ENCODE measurements at places on chromosomes 3 and 15. TPM values are rescaled to one million over a fixed set of nuclear protein-coding genes. Genes with fewer than 3 reads are reported as not detected.

The FMN1 gene
- total RNA-seq = 5.5 TPM

GRCh38 chr3:155046935-155047334, 33.2 kb upstream of the MME start:
- no peaks in the 10 kb centered on the region for H3K4me1 ChIP-seq
- DNase-seq = no peak

DNA sequence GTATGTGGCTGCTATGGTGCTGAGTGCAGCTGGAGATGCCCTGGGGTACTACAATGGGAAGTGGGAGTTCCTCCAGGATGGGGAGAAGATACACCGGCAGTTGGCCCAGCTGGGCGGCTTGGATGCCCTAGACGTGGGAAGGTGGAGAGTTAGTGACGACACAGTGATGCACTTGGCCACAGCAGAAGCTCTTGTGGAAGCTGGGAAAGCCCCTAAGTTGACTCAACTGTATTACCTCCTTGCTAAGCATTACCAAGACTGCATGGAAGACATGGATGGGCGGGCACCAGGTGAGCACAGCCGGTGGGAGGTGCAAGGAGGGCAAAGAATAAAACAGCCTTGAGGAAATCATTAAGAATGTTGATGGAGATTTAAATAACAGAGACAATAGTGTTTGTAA, 2.9 kb downstream of the ADPRH start:
- H3K27ac ChIP-seq = no peak overlapping the region
- no peaks in the 10 kb centered on the region for H3K4me1 ChIP-seq
- H3K36me3 ChIP-seq = peaks cover 10% of the 10 kb centered on the region
- no peaks in the 10 kb centered on the region for H3K27me3 ChIP-seq

GRCh38 chr3:62837145-62837787, 38.0 kb downstream of the CADPS start:
- H3K4me1 ChIP-seq = peaks cover 8% of the 10 kb centered on the region
- no peak overlapping the region for H3K27ac ChIP-seq
- H3K36me3 ChIP-seq = no peaks in the 10 kb centered on the region
- peaks cover 18% of the 10 kb centered on the region for H3K27me3 ChIP-seq
- no peak overlapping the region for H3K4me3 ChIP-seq

- no peaks in the 10 kb centered on the region for H3K27me3 ChIP-seq
- DNase-seq = no peak
Observed at GRCh38 chr15:90990446-90990845, 3.9 kb downstream of the PRC1 start.

DNA sequence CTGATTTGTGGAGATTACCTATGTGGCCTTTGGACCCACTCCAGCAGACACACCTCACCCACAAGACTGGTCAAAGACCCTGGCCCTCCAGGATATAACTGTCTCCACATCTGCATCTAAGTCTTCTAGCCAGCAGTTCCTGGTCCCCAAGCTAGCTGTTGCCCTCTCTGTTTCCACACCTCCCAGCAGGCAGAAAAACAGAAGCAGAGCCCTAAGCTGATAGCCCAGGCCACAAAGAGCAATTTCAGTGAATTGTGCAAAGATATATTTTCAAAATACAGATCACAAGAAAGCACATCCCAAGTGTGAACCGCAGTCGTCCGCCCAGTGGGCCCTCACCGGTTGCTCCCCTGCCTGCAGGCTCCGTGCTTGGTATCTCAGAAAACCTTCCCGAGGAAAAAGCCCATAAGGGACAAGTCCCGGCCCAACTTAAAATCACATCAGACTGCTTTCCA, 2.6 kb downstream of the TNIK start:
- no peak for DNase-seq
- no peaks in the 10 kb centered on the region for H3K27me3 ChIP-seq
- peaks cover 39% of the 10 kb centered on the region for H3K36me3 ChIP-seq
- H3K27ac ChIP-seq = no peak overlapping the region
- H3K4me3 ChIP-seq = peak overlapping the region; percentile 97

- no peaks in the 10 kb centered on the region for H3K4me1 ChIP-seq
- no peak for DNase-seq
- H3K36me3 ChIP-seq = no peaks in the 10 kb centered on the region
- H3K4me3 ChIP-seq = no peak overlapping the region
- no peak overlapping the region for H3K27ac ChIP-seq
Observed at GRCh38 chr15:51172193-51172592, 77.5 kb upstream of the TNFAIP8L3 start.

DNA sequence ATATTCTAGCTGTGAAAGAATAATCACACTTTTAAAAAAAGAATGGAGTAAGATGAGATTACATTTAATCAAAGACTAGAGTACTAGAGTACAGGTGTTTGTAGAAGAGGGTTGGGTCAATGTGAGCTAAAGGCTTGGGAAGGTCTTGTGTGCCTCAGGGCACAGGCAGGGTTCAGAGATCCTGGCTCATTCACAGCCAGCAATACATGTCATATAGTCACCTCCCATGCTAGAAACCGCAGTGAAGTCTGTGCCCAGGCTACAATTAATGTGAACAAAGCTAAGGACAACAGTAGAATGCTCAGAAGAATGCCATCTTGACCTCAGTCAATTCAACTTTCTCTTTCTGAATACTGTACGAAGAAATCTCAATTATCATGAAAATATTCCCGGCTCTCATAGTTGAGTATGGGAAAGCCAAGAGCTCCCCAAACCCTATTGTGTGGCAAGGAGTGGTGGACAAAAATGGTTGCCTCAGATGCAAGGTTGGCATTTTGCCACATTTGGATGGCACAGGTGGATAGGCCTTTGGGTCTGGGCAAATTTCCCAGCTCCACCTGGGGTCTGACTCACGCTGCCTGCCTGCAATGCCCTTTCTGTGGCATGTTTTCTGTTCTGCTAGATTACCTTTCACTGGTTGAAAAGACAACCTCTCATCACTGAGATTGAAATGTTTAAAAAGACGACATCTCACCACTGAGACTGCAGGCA, 70.2 kb downstream of the NMD3 start:
- H3K36me3 ChIP-seq = peaks cover 6% of the 10 kb centered on the region
- H3K27ac ChIP-seq = peak overlapping the region; percentile 24

GRCh38 chr3:115428841-115429240, 194.5 kb upstream of the GAP43 start:
- peaks cover 13% of the 10 kb centered on the region for H3K27me3 ChIP-seq
- DNase-seq = no peak
- peaks cover 8% of the 10 kb centered on the region for H3K4me1 ChIP-seq
- no peaks in the 10 kb centered on the region for H3K36me3 ChIP-seq
